ENCODE measurements at places on chromosomes 16 and 17.
A peak's percentile ranks its signal among the peaks of the same experiment; 100 is the strongest.

DNA sequence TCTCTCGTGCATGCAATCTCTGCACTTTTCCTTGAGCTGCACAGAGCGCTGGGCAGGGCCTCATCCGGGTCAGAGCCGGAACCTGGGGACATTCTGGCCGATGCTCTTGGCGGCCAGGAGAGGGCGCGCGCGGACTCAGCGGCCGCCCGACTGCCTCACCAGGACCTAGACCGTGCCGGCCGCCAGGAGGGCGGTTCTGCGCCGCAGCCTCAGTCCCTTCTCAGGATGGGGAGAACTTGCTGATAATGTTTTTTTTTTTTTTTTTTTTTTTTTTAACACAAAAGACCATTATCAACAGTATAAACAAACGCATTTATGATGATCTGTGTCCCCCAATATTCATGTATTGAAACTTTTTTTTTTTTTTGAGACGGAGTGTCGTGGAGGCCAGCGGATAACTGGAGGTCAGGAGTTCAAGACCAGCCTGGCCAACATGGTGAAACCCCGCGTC is 8.1 kb upstream of the FLYWCH2 start:
- peak; percentile 56 for DNase-seq

DNA sequence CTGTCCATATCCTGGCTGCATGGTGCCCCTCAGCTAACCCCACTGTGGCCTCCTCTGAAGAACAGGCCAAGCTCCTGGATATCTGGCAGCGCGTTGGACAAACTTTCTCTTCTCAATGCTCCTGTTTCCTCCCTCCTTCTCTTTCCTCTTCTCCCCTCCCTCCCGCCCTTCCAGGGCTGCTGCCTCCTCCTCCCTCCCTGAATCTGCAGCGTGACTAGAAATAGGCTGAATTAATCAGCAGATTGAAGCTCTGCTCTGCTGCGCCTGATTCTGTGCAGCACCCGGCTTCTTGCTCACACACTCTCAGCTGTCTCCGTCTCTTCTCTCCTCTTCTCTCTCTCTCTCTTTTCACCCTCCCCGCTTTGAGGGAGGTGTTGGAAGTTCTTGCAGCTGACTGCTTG is 19.8 kb downstream of the TMEM94 start:
- peak; percentile 21 for DNase-seq

- DNase-seq = peak; percentile 8
These were observed 48.7 kb upstream of the AMZ2 start for GRCh38 chr17:68198931-68199836.

DNA sequence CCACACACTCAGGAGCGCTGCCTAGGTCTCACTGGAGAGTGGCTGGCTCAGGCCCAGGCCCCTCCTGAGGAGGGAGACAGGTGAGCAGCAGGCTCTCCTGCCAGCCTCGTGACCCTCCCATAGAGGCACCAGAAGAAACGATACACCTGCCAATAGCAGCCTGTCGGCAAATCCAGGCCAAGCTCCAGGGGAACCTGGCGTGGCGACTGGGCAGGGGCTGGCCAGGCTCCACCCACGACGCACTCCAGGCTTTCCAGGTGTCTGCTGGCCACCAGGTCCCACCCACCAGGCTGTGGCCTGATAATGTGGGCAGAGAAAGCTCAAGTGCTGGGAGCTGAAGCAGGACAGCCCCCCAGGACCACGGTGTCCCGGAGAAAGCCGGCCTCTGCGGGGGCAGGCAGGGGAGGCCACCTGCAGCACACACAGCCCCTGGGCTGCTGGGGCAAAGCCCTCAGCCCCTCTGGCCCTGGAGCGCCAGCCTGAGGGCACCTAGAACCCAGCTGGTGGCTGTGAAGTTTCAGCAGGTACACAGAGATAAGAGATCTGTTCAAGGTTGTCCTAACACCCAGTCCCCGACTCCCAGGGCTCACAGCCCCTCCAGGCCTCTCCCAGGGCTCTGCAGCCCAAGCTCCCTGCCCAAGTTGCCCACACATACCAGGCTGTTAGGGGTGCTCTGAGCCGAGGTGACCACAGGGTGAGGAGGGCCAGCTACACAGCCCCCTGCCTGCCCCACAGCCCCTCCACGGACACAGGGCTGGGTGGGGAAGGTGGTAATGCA is 2.4 kb downstream of the PGAP6 start:
- no peak for DNase-seq

DNA sequence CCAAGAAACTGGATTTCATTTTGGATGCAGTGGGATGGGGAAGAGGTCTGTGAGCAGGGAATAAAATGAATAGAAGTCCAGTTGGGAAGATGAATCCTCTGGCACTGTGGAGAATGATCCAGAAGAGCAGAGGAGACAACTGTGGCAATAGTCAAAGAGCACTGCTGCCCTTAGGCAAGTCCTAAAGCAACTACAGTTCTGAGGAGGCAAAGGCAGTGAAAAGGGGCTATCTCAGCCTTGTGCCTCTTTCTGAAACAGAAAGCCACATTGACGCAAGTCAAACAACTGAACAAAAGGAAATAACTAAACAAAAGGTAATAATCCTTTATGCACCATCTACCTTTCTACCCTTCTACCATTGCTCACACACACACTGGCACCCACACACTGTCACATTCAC is 238.0 kb upstream of the AXIN2 start:
- DNase-seq = no peak

DNA sequence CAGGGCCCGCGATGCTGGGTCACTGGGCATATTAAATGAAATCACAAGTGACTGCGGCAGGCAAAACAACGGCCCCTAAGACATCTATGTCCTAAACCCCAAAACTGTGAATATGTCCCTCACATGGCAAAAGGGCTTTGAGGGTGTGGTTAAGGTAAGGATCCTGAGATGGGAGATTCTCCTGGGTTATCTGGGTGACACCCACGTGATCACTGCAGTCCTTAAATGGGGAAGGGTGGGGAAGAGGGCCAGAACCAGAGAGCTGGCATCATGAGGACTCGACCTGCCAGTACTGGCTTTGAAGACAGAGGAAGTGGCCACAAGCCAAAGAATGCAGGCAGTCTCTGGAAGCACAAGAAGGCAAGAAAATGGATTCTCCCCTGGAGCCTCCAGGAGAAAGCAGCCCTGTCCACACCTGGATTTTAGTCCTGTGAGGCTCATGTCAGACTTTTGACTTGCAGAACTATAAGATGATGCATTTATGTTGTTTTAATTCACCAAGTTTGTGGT is 12.5 kb downstream of the COTL1 start:
- no peak for DNase-seq

- no peak for DNase-seq
These were observed 34.4 kb downstream of the GDPD1 start for GRCh38 chr17:59254742-59255141.

DNA sequence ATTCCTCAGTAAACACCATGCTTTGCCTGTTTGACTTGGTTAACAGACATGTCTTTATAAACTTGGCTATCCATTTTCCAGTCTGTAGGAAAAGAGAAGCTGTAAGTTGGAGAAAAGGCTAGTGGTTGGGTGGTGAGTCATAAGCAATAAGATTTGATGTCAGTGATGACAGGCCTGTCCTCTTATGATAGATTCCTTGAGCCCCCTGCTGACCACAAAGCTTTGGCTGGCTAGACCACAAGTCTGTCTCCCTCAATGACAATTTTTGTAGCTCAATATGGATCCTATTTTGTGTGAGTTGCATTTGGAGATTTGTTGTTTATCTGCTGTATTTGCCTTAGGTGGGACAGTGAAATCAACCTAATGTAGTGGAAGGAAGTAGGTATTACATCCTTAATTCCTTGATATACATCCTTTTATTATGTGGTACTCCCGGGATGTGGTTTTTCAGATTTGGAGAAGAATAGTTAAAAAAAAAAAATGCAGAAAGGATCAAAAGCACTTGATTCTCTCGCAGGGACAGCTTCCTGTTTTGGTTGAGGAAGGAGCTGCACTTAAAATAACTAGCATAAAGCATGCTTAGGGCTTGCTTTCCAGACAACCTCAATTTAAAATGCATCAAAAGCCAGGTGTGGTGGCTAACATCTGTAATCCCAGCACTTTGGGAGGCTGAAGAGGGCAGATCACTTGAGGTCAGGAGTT is 67.4 kb downstream of the SIAH1 start:
- DNase-seq = peak; percentile 83

DNA sequence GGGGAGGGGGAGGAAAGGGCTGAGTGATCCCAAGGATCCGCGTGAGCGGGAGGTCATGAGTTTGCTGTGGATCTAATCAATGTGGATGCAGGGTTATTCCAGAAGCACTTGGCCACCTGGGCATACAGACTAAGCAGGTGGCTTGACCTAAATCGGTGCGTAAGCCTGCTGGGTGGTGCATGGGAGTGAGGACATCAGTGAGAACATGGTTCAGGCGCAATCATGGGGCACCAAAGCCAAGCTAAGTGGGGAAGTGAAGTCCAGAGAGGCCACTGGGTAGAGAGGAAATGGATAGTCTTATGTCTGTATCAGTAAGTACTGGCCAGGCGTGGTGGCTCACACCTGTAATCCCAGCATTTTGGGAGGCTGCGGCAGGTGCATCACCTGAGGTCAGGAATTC is 18.9 kb upstream of the MFSD6L start:
- no peak for DNase-seq

- no peak for DNase-seq
These were observed 22.6 kb upstream of the NF1 start for GRCh38 chr17:31072186-31072585.

DNA sequence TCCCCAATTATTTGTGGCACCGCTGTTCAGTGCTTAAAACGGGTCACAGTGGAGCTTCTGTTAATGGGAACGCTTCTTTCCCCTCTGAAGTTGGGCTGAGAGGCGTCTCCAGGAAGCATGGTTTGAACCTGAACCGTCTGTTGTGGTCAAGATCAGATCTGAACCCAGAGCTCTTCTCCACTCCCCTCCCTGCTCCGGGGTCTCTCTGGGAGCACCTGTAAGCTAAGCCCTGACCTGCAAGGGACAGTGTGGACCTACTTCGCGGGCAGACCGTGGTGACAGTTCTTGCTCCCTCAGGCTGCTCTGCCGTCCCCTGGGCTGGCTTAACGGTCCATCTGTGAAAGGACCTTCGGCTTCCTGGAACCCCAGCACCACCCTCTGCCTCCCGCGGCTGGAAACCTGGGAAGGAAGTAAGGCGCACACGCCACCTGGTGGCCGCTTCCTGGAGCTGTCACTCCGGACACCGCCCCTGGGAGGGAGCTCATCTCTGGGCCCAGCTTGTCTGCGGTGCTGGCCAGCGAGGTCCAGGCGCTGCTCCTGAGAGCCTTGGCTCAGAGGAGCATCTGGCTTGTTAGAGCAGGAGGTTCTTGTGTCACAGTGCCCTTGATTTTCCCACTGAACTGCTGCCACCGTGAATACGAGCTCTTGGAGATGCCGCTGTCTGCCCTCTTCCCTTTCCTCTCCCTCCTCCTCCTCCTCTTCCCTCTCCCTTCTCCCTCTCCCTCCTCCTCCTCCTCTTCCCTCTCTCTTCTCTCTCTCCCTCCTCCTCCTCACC is 518.5 kb upstream of the EEF2KMT start:
- DNase-seq = peak; percentile 17

GRCh38 chr16:2686912-2687507 is 4.7 kb downstream of the KCTD5 start:
- no peak for DNase-seq

DNA sequence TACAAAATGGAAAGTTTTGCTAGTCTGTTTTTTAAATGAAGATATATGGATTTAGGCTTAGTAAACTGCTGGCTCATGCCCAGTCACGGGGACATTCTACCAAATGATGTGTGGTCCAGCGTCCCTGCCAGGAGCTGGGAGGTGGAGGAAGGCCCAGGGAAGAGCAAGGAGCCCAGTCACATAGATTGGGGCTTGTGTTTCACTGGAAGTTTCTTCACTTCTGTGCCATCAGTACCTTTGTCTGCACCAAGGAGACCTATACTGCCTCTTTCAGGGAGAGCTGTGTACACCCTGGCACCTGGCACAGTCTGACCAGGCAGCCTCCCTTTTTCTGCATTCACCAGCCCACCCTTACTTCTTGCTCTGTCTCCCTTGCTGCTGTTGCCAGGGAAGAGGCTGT is 32.6 kb upstream of the ERN1 start:
- DNase-seq = no peak

GRCh38 chr16:67169642-67170167 is 633 bp upstream of the NOL3 start:
- no peak for DNase-seq

DNA sequence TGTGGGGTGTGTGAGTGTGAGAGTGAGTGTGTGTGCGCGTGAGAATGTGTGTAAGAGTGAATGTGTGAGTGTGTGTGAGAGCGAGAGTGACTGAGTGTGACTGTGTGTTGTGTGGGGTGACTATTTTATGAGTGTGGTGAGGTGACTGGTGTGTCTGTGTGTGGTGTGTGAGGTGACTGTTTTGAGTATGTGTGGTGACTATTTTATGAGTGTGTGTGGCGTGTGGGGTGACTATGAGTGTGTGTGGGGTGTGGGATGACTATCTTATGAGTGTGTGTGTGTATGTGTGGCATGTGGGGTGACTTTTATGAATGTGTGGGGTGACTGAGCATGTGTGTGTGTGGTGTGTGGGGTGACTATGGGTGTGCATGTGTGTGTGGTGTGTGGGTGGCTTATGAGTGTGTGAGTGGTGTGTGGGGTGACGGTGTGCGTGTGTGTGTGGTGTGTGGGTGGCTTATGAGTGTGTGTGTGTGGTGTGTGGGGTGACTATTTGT is 152.9 kb upstream of the PLCG2 start:
- DNase-seq = no peak

GRCh38 chr16:79647586-79647985 is 47.0 kb upstream of the MAF start:
- no peak for DNase-seq

DNA sequence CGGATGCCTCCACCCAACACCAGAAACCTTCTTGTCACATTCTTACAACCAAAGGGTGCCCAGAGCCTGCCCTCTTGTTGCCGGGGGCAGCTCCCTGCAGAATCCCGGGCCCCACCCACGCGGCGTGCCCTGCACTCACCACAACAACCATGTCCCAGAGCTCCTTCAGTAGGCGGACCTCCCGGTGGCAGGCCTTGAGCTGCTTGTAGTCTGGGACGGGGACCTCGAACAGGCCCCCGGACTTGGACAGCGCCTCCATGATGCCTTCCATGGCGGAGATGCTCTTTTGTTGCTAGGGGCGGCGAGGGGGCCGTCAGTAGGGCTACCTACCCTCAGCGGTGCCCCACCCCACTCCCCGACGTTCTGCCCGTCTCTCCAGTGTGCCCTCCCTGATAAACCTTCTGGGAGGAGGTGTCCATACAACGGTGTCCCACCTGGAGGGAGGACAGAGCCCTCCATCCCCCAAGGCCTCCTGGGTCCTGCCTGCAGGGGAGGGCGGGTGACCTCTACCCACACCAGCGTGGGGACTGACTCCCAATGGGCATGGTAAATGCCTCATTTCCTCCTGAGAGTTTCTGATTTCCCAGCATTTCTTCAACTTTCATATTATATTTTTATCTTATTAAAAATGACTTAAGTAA is 52.2 kb downstream of the DNAH17 start:
- no peak for DNase-seq

DNA sequence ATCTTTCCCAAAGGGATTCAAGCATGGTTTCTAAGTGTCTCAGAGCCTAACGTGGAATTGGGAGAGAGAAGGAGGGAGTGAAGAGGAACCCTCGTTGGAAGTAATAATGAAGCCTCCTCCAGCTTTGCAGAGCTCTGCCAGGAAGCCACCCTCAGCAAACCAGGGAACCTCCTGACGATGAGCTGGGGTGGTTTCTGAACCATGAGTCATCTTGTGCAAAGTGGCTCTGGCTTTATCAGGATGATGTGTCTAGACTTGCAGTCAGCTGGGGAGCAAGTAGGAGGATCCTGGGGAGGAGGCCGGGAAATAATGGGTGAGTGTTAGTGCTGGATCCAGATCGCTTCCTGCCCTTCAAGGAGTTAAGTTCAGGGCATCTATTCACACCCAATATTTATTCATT is 191.7 kb upstream of the RBFOX1 start:
- DNase-seq = no peak

- peak; percentile 63 for DNase-seq
These were observed 2.2 kb downstream of the SLC12A3 start for GRCh38 chr16:56866955-56867830.

GRCh38 chr17:82003411-82004381 is 19.0 kb downstream of the CENPX start:
- peak; percentile 97 for DNase-seq

Data from astrocyte of the spinal cord (primary cell).